ENCODE measurements at places on chromosomes 4 and X.

DNA sequence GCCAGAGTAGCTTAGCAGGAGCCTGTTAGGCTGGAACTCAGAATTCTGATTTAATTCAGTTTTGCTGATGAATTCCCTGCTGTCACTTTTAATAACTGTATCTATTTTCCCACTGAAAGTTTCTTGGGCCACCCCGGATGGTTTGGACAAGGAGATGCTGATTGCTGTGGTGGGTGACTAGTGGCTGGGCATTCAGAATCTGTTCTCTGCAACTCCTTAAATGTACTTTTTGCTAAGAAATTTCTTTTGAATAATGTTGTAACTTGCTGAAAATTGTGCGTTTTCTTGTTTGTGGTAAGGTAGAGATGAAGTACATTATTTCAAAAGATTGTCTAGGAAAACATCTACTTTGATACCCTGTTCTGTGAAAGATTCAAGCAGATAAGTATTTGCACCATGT, 2.4 kb downstream of the TLL1 start:
- DNase-seq, result no peak

GRCh38 chr4:39353478-39354253, 12.5 kb downstream of the RFC1 start:
- peak; percentile 82 for DNase-seq

DNA sequence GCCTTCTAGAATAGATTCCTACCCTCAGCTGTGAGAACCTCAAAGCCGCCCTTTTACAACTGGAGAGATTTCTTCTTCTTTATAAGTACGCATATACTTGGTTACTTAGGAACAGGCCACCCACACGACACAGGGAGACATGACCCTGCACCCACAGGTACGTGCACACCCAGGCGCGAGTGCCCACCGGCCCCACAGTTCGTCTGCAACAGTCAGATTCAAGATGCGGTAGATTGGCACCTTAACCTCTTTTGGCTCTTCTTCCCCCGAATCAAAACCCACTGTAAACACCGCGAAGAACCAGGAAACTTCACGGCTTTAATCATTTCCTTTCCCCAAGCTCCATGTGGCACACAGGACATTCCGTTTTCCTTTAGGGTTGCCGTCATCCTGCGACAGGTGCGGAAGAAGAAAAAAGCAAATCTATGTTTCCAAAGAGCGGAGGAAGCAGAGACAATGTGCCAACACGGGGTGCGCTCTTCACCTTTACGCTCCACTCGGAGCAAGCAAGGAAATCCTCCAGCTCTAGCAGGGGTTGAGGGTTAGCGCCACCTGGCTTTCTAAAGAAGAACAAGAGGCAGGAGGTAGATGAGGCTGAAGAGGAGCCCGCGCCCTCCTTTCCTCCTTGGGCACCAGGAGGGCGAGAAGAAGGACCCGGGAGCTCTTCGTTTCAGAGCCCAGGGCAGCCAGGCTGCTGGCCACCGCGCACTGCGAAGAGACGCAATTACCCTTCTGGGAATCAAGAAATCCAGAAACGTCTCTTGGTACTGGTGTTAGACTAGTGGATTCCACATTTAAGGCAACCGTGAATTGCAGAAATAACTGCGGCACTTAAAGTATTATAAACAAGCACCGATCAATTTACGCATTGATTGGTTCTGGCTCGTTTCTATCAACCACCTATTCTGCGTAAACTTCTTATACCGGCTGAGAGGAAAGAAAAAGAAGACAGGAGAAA, 35.7 kb downstream of the HAND2 start:
- peak; percentile 71 for DNase-seq

DNA sequence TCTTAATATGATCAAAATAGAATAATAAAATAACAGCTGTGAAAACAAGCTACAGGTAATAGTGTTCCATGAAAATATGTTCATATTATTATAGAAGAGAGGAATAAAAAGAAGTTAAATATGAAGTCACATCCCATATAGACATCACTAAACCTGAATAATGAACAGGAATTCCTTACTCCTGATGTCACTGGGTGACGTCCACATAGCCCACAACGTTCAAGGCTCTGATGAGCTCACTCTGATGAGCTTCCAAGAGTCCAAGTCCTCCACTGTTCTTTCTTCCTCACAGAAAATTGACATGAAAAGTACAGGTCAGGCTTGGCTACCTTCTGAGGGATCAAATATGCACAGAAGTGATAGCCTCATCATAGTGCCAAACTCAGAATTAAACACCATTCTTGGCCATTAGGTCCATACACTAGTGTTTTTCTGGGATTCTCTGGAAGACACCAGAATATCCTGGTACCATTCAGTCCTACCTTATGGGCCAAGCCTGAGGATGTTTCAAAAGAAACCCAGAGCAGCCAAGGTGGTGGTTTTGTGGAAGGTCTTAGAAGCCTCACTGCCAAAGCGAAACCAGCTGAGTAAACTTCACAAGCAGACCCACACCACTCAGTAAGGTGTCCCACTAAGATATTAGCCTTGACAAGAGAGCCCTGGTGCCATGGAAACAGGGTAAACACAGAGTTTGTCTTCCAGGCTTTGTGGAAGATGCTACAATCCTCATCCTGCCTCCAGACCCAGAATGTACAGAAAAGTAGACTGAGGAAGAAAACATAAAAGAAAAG, 138.4 kb upstream of the HHIP start:
- DNase-seq, result no peak

DNA sequence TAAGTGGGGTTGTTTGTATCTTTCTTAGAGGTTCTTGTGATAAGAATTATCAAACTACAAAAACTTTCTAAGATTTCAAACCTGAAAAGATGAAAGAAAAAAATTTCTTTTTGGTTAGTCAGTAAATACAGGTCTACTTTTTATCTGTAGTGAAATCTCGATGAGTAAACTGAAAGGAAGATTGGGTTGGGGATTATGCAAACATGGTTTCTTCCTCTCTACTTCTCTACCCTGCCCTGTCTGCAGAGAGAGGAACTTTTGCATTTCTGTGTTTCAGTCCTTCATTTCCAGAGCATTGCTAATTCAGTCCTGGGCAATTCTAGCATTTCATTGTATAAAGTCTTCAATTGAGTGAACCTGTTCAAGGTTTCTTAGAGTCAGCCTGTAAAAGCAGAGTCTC, 51.6 kb upstream of the IL2 start:
- DNase-seq, result no peak

- DNase-seq, result no peak
Measured at GRCh38 chrX:153423652-153424051, 12.4 kb downstream of the ZFP92 start.

- DNase-seq, result peak; percentile 10
Measured at GRCh38 chr4:27327421-27328181, 467.0 kb downstream of the STIM2 start.

GRCh38 chr4:86302830-86303229, 57.0 kb downstream of the MAPK10 start:
- DNase-seq, result no peak

- DNase-seq, result no peak
Measured at GRCh38 chr4:36343501-36344175, 62.2 kb downstream of the DTHD1 start.

DNA sequence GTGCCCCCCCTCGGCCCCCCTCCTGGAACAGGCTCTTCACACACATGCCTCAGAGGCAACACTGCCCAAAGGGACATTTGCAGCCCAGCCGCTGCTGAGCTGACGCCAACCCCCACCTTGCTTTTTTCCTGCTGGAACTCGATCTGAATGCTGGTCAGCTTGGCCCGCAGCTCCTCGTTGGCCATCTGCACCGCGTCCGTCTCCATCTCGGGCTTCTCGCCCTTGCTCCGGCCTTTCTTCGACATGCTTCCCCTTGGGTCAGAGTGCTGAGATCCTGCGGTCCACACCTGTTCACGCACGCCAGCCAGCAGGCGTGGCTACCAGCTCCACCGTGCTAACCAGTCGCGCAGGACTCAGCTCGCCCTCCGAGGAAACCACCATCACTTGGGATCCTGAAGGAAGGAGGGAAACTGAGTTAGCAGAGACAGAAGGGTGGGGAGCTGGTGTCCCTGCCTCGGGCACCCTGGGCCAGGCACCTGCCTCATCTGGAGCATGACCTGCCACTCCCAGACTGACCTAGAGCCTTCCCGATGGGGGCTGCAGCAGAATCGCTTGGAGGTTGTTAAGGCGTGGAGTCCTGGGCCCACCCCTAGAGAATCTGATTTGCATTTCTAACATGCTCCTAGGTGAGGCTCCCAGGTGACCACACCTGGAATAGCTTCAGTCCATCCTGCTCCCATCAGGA, 87.6 kb downstream of the JAKMIP1 start:
- DNase-seq, result no peak

DNA sequence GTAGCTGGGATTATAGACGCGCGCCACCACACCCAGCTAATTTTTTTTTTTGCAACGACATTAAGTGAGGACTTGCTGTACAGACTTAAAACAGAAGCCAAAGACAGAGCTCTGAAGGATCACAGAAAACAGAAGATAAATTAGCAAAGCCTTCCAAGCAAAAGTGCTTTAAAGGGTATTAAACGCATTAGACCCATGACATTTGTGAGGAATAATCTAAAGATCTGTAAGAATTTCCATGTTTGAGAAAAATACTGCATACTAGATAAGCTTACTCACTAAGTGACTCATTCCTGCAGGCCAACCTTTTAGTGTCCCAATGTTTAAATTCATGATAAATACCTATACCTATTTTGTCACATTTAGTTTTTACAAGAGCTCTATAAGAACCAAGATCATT, 27.4 kb downstream of the SMARCA1 start:
- DNase-seq, result no peak

- no peak for DNase-seq
Measured at GRCh38 chr4:112410364-112410763, 105.6 kb downstream of the NEUROG2 start.

- DNase-seq, result no peak
Measured at GRCh38 chr4:33837043-33837838, 2407.1 kb downstream of the ARAP2 start.

DNA sequence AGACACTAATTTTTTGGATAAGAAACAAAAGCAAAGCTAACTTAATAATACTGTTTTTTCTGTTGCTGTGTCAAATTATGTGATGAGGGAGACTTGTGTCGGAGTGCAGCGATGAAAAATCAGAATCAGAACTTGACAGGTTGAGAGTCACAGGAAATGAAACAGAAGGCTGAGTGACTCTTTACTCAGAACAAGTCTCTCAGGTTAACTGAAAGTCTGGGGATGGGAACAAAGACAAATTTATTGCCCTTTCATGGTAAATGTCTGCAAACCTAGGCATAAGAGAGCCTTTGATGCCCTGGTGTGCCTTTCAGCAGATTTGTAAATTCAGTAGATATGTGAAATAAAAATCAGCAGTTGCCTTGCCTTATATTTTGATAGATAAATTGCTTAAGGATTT, 96.0 kb downstream of the ADGRL3 start:
- no peak for DNase-seq

DNA sequence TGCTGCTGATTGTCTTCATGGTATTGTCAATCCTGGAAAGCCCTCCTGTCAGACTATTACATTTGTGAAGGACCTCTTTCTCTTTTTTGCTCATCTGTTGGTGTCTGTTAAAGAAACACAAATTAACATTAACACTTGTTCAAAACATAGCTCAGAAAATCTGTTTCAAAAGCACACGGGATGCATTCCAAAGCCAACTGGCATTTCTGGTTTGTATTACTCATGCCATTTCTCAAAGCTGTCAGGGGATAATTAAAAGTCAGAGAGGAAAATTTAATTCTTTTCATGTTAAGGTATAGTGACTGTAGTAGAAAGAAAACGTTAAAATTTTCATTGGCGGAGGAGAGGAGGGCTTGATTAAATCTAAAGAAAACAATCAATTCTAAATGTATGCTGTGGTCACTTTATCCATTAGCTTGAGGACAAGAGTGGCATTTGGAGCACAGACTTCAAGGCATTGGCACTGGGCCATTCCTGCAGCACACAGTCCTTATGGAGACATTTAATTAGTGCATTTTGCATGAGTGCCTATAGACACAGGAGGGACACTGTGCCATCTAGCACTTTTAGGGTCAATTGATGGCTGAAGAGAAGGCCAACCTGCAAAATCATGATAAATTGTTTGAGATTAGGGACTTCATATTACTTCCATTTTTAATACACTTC, 21.2 kb upstream of the GLRA2 start:
- DNase-seq, result no peak

DNA sequence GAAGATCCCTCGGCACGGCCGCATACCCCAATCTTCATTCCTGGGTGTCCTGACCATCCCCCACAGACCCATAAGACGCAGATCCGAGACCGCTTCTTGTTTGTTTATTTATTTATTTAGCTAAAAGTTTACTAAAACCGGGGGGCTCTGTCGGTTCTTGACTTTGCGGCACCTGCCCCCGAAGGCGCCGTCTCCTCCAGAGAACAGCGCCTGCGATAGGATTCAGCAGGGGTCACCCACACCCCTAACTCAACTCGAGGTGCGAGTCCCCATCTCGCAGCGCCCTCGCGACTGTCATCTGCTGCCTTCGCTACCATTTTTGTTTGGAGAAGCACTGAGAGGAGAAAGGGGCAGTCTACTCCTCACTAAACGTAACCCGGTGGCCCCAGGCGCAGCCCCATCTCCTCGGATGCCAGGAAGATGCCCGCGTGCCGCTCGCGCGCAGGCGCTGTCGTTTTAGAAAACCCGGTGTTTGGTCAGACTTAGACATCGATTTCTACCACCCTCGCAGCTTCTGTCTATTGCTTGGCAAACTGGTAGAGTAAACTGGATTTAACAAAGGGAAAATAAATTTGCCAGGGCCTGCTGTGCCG, 18.9 kb upstream of the GPR101 start:
- DNase-seq, result no peak
